ENCODE measurements at places on chromosomes 11 and 22. TPM values are rescaled to one million over a fixed set of nuclear protein-coding genes. Genes with fewer than 3 reads are reported as not detected.

The WT1 gene
- total RNA-seq = not detected

The OLFML1 gene
- total RNA-seq = 2.9 TPM

The RTN4RL2 gene
- 1.2 TPM for total RNA-seq

GRCh38 chr22:36016684-36017083 lies 11.9 kb downstream of the RBFOX2 start:
- DNase-seq = no peak

GRCh38 chr11:120432056-120433018 lies 79.2 kb upstream of the GRIK4 start:
- no peak for DNase-seq

GRCh38 chr22:24554313-24555164 lies at the start of gene GUCD1:
Gene GUCD1 (minus strand): TSS chr22:24555138. CDS start chr22:24554991, 147 bp downstream.
- no peak for DNase-seq

DNA sequence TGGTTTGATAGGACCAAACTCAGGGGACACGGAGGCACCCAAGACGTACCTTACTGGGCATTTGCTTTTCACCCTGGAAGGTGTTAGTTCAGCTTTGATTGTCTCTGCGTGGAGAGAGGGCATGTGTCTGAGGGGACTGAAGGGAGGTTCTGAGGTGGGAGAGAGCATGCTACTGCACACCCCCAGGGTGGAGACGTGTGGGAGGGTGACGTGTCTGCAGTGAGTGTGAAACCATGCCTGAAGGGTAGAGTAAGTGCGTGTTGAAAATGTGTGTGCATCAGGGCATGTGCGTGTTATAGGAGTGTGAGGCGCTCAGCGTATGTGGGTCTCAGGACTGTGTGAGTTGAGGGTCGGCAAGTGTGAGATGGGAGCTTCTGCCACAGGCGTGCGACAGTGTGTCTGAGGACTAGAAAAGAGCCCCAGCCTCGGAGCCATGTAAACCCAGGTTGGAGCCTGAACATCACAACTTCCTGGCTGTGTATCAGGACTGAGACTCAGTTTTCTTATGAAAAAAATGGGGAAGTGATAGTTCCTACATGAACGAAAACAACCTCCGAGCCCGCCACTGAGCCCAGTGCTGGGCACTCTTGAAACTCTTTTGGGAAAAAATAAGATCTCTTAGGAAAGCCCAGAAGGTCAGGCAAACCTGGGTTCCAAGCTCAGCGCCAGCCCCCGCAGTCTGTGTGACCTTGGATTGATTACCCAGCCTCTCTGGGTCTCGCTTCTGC lies 11.8 kb upstream of the KCNJ11 start:
- DNase-seq = no peak

GRCh38 chr11:68412593-68413475 lies 47.7 kb upstream of the PPP6R3 start:
- DNase-seq = no peak
